ENCODE measurements at places on chromosomes 16 and 17.
A peak's percentile ranks its signal among the peaks of the same experiment; 100 is the strongest.

DNA sequence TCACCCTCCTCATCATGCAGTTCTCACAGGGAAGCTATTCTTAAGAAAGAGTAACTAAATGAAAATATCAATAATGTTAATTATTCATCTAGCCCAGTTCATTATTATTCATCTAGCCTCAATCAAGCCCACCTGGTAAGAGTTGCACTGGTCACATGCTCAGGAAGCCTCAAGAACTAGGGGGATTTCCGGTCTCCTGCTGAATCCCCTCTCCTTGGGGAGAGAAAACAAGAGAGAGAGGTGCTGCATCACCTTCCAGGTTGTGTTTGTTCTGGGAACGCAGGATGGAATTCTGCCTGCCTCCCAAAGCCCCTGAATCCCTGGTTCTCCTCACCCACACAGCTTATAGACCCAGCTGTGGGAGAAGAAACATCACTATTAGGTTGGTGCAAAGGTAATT, 164.0 kb downstream of the PMP22 start:
- DNase-seq, result no peak
- H3K27ac ChIP-seq, result no peak overlapping the region
- H3K27me3 ChIP-seq, result no peaks in the 10 kb centered on the region

- peaks cover 49% of the 10 kb centered on the region for H3K4me1 ChIP-seq
- no peaks in the 10 kb centered on the region for H3K27me3 ChIP-seq
- DNase-seq, result peak; percentile 54
- no peak overlapping the region for H3K27ac ChIP-seq
- no peaks in the 10 kb centered on the region for H3K36me3 ChIP-seq
These were observed 675 bp downstream of the RNF213 start for GRCh38 chr17:80261159-80261894.

DNA sequence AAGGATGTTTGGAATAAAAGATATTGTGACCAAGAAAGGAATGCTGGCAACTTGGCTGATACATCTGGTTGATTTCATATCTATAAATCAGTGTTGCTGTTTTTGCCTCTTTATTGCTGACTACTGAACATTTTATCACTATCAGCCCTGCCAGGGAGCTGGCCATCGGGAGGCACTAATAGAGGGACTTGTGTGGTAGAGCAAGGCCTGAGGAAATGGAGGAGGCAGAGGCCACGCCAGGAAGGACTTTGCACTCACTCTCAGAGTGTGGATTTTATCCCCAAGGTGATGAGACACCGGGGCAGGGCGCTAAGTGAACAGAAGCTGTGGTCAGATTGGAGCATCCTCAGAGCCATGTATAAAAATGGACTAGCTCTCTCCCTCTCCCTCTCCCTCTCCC, 9.3 kb upstream of the CYB561 start:
- no peaks in the 10 kb centered on the region for H3K27me3 ChIP-seq
- H3K36me3 ChIP-seq, result no peaks in the 10 kb centered on the region

DNA sequence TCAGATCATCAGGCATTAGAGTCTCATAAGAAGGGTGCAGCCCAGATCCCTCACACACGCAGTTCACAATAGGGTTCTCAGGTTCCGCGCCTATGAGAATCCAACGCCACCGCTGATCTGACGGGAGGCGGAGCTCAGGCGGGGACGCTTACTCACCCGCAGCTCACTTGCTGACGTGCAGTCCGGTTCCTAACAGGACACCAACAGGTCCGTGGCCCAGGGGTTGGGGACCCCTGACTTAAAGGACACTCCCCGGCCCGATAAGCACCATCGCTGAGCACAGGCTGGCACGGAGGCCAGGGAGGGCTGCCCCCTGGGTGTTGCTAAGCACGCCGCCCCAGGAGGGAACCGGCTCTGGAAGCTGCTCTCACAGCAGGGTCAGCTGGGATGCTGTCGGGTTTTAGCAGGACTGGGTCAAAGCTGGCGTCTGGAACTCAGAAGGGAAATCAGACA, 30.1 kb upstream of the BAHCC1 start:
- DNase-seq, result peak; percentile 18
- peak overlapping the region; percentile 23 for H3K4me3 ChIP-seq
- no peaks in the 10 kb centered on the region for H3K36me3 ChIP-seq
- peaks cover 5% of the 10 kb centered on the region for H3K27me3 ChIP-seq

DNA sequence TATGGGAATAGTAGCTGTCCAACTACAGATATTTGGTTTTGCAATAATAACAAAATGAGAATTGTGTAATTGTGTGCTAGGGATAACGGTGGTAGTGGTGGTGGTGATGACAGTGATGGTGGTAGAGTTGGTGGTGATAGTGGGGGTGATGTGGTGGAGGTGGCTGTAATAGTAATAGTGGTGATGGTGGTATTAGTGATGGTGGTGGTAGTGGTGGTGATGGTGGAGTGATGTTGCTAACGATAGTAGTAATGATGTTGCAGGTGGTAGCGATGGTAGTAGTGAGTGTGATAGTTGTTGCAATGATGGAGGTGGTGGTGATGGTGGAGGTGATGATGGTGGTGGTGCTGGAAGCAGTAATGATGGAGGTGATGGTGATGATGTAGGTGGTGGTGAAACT, 94.4 kb downstream of the HS3ST3B1 start:
- DNase-seq, result no peak
- no peak overlapping the region for H3K4me3 ChIP-seq
- no peaks in the 10 kb centered on the region for H3K27me3 ChIP-seq
- no peaks in the 10 kb centered on the region for H3K4me1 ChIP-seq

All from common myeloid progenitor, CD34-positive (primary cell).